GM13977 (cell line): ENCODE measurements at places on chromosomes 1 and 21.

- no peak for DNase-seq
These were observed 13.9 kb upstream of the XPR1 start for GRCh38 chr1:180617774-180618395.

DNA sequence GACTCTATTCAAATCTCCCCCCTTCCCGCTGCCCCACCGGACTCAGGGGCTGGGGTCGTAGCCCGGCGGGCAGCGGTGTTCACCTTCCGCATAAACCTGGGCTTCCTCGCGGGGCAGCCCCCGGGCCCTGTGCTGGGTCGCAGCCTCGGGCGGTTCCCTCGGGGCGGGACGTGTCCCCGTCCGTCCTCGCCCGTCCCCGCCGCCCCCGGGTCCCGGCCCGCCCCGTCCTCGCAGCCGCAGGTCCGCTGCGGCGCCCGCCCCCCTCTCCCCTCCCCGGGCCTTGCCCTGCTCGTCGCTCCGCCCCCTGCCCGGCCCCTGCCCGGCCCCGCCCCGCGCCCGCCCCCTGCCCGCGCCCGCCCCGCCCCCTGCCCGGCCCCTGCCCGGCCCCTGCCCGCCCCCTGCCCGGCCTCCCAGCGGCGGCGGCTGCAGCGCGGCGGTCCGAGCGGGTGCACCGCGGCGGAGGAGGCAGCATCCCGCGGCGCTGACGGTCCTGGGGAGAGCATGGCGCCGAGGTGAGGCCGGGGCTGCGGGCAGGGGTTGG lies at the start of gene COL18A1:
Gene COL18A1, plus strand, starts transcription at position 436 of the 541 bp plus-strand sequence. Its CDS starts 66 bp downstream, at position 502.
- DNase-seq = peak; percentile 91

DNA sequence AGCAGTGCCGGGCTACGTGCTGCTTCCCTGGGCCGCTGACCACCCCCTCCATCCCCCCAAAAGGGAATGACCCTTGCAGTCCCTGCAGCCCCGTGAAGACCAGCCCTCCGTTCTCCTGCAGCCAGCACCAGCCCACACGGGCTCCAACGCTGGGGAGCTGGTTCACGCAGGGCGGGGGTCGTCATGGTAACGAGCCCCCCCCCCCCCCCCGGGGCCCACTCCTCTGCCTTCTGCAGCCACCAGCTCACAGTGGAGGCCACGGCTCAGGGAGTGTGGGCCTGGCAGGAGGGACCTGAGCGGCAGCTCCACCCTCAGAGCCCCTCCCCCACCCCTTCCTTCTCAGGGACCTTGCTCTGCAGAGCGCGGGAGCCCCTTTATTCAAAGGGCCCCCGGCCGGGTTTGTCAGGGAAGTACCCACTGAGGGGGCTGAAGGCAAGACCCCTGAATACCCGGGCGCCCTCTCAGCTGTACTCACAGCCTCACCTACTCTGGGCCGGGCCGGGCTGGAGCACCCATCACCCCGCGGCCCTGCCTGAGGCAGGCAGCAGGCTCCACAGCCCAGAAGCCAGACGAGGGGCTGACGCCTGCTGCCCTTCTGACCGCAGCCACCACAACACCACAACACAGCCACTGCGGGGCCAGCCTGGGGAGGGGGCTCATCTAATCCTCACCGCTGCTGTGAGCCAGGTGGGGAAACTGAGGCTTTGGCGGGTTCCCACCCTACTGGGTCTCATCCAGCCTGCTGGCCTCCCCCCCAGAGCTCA lies 12.6 kb downstream of the MEGF6 start:
- no peak for DNase-seq

- no peak for DNase-seq
These were observed 9.9 kb upstream of the RIPK4 start for GRCh38 chr21:41776778-41777177.

DNA sequence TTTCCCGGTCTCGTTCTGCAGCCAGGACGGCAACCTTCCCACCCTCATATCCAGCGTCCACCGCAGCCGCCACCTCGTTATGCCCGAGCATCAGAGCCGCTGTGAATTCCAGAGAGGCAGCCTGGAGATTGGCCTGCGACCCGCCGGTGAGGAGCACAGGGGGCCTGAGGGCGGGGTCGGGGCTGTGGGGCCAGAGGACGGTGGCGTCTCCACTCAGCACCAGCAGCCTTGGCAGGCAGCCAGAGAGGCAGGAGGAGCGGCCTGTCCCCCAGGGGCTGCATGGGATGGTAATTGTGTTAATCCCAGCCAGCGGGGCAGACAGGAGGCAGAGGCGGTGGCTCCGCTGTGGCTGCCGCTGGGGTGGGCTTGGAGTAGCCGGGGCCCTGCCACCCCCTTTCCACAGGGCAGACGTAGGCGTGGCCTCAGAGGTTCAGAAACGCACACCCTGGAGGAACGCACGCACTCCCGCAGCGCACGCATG lies 12.1 kb downstream of the SAMD11 start:
- DNase-seq = no peak
